GM12864 (cell line): ENCODE measurements at places on chromosomes 5 and 9.

GRCh38 chr5:77772729-77773128 lies 3.4 kb downstream of the TBCA start:
- DNase-seq = no peak

DNA sequence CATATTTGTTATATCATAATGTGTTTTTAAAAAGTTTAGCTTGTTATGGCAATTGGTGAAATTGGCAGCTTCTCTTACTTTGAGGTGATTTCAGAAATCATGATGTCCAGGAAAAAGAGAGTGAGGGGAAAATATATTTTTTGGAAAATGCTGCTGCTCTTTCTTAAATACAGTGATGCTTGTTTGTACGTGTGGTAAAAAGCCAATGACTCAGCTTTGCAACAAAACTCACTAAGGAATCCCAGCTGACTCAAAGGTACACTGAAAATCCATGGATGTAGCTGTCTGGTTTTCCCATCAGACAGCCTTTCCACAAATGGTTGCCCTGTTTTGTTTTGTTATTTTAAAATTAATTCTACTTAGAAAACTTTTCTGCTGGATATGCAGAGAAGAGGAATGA lies 306.4 kb upstream of the PAPPA start:
- no peak for DNase-seq

DNA sequence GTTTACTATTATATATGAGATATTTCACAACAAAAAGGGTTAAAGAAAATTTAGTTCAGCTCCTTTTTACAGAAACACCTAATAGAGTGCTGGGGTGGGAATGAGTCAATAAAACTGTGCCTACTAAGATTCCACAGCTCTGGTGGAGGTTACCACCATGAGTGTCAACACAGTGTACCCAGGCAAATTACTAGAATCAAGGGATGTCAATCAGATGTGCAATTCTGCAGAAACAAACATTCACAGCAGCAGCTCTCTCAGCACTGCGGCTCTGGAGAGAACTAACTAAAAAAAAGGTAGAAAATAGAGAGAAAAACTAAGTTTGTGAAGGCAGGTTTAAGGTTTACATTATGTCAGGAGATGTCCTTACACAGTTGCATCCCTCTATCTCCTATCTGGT lies 1313.0 kb downstream of the MAT2B start:
- no peak for DNase-seq

GRCh38 chr9:83649080-83649479 lies 26.1 kb downstream of the IDNK start:
- no peak for DNase-seq

GRCh38 chr5:145236127-145236526 lies 599.0 kb downstream of the PRELID2 start:
- DNase-seq = no peak

- DNase-seq = no peak
Observed at GRCh38 chr9:133121198-133121914, at the start of gene RALGDS. Gene RALGDS, minus strand, starts transcription at chr9:133121240. Its CDS starts 86 bp downstream, at chr9:133121154.

GRCh38 chr9:27453860-27454553 lies 70.1 kb upstream of the IFNK start:
- no peak for DNase-seq

GRCh38 chr9:70902692-70903131 lies 218.7 kb downstream of the TRPM3 start:
- DNase-seq = no peak

GRCh38 chr9:101427358-101427757 lies 8.2 kb downstream of the ALDOB start:
- DNase-seq = no peak

DNA sequence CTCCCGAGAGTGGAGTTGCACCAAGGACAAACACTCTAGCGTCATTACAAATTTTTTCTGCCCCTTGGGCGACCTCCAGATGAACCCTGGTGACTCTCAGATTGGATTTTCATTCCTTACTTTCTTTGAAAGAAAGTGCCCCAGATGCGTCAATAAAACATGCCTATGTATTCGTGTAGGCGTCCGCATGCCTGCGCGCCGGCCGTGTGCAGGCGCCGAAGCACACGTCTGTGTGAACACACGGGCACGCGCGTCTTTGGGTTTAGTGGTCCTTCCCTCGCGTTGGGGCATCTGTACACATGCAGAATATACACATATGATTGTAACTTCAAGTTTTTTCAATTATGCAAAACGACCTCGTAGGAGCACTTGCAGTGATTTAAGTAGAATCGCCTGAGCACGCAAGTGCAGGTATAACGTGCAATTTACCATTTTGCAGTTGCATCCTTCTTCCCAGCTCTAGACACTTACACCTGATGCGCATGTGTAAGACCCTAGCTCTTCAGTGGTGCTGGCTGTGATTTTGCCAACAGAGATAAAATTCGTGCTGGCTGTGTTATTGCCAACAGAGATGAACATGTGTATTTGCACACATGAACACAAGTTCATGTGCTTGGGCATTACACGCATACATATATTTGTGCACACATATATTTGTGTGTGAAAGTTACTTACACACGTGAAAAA lies 1.9 kb upstream of the LHX2 start:
- no peak for DNase-seq

DNA sequence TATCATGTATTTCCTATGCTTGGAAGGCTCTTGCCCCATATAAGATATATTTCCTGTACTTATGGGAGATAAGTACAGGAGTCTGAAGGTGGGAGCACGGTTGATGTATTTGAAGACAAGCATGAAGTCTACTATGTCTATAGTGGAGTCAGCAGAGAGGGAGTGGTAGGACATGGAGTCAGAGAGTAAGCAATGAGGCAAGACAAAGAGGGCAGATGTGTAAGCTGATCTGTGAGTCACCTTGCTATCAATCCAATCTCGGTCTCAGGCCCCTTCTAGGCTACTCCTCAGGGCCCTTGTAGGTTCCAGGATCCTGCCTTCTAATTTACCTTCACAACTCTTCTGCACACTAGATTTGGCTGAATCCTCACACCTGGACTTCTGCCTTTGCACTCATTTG lies 105.5 kb downstream of the MACIR start:
- DNase-seq = no peak

DNA sequence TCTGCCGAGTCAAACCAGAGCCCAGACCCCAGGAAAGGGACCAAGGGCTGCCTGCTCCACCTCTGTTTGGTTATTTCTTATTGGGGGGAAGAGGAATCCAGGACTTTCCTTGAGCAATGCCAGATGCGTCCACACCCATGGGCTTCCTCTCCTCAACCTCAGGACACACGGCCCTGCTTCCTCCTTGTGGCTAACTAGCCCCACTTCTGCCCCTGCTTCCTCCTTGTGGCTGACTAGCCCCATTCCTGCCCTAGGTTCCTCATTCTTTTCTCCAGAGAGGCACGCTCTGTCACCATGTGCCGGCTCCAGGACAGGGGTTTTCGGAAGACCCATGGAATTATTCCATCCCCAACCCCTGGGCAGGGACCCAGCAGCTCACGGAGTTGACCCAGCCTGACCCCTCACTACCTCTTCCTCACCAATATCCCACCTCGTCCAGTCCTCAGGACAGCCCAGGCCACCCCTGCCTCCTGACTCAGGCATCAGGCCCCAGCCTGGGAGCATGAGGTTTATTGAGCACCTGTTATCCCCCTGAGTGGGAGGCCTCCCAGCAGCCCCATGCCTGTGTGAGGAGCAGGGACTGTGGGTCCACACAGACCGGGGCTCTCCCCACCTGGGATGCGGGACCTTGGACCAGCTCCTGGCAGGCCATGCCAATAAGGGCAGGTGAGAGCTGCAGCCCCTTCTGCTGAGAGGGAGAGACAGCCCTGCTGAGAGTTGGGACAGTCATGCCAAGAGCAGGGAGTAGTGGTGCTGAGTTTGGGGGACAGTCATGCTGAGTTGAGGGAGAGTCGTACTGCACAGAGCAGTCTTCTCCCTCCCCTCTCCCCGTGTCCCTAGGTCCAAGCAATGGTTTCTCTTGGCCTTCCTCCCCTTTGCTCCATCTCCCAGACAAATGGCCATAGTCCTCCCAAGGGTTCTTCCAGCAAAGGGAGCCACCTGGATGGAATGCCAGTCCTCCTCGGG lies 11.8 kb upstream of the FCN1 start:
- DNase-seq = no peak

GRCh38 chr9:9133526-9133925 lies 1333.9 kb upstream of the DMAC1 start:
- DNase-seq = no peak

- DNase-seq = no peak
Observed at GRCh38 chr5:152593388-152593787, 188.3 kb upstream of the NMUR2 start.

DNA sequence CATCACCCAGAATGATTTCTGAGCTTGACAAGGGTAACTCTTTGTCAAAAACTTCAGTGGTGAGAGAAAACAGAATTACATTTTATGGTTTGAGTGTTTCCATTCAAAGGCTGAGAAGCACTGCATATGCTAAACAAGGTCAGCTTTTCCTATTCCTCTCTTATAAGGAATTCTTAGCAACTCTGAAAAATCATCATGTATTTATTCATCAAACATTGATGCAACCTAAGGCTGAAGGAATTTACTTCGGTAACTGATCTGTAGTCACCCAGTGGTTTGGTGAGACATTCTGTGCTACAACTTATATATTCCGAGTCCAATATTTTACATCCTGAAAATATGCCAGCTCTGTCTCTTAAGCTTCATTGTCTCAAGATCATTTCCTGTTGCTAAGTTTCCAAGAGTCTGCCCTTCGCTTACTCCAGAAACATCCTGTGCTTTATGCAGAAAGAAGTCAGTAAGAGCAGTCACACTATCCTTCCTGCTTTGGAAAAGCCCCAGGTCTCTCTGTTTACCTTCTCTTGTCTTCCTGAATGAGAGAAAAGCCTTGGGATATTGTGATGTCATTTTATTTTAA lies 176.6 kb upstream of the TBCA start:
- DNase-seq = no peak

DNA sequence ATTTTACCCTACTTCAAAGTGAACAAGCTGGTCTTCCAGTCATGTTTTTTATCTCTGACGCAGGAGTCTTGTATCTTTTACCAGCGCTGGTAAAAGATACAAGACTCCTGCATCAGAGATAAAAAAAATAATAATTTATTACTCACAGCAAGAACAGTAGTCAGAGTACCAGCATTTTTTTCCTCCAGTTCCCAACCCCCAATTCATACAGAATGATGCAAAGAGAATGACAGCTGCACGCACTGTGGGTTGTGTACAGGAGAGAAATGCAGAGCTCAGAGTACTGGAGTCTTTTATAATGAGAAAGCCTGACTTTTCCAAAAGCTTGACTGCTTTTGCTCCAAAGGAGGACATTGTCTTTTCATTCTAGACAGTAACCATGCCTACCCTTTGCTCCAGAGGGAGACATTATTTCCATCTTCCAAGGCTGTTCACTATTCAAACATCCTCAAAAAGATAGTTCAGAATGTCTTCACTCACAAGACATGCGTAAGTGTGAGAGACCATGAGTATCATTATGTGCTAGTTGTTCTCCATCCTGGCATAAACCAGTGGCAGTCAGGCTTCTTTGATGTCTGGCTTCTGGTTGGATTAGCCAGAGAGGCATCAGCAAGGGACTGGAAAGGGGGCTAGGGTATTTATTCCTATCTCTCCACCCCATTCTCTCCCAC lies 14.3 kb upstream of the RANBP6 start:
- DNase-seq = no peak

DNA sequence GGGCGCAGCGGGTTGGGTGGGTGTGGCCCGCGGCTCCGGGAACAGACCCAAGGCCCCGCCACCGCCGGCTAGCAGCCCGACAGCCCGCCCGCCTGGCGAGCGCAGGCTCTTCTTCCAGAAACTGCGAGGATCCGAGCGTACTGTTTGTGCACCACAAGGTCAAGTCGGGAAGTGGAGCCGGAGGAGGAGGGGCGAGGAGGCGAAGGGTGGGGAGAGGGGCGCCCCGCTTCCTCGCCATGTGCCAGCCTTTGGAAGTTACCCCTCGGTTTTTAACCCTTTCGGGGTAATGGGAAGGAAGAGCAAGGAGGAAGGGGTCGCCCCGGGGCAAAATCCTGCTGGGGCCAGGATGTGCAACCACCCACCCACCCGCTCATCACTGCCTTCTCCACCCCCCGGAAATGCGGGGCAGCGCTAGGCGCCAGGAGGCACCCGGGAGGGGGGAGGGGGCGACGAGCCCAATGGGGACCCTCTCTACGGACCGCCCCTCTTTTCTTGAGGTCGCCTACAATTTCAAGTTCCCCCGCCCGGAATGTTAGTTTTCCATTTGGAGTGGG lies 1.1 kb upstream of the JADE2 start:
- DNase-seq = no peak

GRCh38 chr5:35309365-35310130 lies 79.3 kb upstream of the PRLR start:
- DNase-seq = no peak

DNA sequence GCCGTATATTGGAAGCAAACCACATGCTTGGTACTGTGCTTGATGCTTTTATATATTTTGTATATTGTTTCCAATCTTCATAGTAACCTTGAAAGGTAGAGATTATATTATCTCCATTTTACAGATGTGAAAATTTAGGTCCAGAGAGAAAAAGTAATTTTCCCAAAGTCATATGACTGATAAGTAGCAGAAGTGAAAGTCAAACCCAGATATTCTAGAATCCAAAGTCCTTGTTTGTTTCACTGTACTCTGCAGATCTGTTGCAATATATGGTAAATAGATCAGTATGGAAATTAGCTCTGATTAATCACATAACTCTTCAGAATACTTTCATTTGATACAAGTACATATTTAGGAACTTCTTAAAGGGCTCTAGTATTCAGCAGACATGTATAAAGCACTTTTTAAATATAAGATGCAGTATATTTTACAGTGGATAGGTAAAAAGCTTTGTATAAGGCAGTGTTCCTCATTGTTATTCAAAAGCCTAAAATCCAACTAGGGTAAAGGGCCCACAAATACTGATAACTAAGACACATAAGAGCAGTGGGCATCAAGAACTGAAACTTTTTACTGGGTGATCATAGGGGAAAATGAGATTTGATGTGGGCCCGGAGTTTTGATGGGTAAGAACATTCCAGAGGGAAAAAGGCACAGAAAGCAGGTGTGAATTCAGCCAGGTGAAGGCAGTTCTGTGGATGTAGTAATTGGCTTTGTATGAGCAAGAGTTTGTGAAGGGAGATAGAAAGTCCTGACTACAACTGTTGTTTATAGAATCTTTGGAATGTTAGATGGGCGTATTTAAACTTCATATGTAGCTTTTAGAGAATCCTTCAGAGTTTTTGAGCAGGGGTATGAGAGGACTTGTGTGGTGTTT lies 25.0 kb downstream of the NDFIP1 start:
- DNase-seq = no peak

- no peak for DNase-seq
Observed at GRCh38 chr5:102341681-102342288, 45.7 kb upstream of the SLCO4C1 start.

- no peak for DNase-seq
Observed at GRCh38 chr9:124495126-124496074, 11.8 kb downstream of the NR5A1 start.
